ENCODE measurements at places on chromosomes 7 and 10.

GRCh38 chr10:71246591-71247413 is 34.4 kb downstream of the UNC5B start:
- no peak for DNase-seq

- no peak for DNase-seq
Measured at GRCh38 chr7:90605055-90605454, 8.9 kb downstream of the CDK14 start.

- DNase-seq = no peak
Measured at GRCh38 chr10:102347236-102347828, 48.2 kb upstream of the NFKB2 start.

DNA sequence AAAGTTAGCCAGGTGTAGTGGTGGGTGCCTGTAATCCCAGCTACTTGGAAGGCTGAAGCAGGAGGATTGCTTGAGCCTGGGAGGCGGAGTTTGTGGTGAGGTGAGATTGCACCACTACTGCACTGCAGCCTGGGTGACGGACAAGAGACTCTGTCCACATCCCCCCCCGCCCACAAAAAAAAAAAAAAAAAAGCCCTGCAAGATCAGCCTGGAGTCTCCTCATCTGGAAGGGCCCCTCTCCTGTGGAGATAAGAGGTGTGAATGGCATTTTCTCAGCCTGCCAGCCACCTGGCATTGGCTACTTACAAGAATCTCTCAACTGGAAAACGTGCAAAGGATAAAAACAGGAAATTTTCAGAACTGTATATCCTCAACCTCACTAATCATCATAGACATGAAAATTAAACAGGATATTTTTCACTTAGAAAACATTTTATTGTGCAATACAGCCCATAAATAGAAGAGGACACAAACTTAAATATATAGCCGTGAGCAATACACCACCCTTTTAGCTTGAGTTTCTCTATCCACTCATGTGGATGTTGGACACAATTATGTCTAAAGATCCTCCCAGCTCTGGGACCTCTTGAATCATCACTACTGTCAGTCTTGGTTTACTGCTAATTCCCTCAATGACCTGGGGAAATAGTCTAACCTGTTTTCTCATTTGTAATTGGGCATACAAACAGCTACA is 11.3 kb upstream of the TSPAN15 start:
- DNase-seq = no peak

GRCh38 chr7:79668292-79668691 is 214.8 kb upstream of the MAGI2 start:
- DNase-seq = no peak

DNA sequence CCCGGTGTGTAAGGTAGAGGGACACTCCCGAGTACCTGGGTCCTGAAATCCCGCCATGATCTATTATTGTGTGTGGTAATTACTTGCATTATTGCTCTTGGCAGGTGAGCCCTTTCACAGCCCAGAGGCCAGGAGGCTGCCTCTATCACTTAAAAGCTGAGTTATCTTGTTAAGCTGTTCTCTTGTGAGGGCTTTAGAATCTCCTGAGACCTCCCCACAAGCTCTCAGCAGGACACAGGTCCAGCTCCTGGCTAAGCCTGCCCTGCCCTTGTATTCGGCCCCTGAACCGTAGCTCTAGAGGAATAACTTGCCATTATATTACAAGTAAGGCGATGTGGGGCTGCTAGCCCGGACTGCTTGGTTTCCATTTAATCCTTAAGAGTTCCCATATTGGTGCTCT is 13.9 kb downstream of the SND1 start:
- no peak for DNase-seq

GRCh38 chr7:40723829-40724228 is 589.0 kb downstream of the SUGCT start:
- no peak for DNase-seq

DNA sequence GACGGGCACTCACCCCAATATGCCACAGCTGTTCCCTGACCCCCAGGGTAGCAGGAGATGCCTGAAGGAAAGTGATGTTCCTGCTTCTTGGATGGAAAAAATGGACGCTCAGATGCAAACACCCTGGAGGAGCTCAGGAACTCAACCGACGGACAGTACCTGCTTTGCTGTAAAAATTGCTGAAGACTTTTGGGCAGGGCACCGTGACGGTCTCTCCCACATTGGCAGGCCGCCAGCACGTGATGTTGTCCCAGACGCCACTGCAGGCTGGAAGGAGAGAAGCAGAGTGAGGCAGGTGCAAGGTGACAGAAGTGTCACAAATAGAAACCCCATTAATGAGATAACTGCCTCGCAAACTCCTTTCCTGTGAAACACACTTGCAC is 35.0 kb downstream of the VIPR2 start:
- peak; percentile 55 for DNase-seq

- DNase-seq = no peak
Measured at GRCh38 chr10:83075016-83075814, 1064.1 kb upstream of the GHITM start.

DNA sequence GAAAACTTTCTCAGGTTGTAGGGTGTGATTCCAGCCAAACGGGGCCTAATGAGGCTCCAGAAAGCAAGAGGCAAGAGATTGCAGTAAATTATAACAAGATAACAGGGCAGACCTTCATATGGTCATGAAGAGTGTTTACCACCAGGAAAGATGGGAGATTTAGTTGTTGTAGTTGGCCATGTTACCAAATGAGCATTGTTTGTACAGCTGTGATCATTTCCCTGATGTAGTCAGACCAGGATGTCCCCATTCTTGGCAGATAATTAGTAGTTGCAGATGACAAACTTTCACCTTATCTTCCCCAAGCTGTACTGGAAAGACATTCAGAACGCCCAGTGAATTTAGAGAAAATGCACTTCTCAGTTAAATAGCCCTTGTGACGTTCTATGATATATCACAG is 630.8 kb downstream of the ANKRD7 start:
- no peak for DNase-seq
